ENCODE measurements at places on chromosomes 16 and 17. TPM values are rescaled to one million over a fixed set of nuclear protein-coding genes. Genes with fewer than 3 reads are reported as not detected.

Gene MYL4
- total RNA-seq: not detected

Gene ANKRD40CL
- not detected for total RNA-seq

Gene ADAM11
- 2.0 TPM for total RNA-seq

Gene IRF8
- total RNA-seq: 0.19 TPM

Gene OR1D2
- total RNA-seq: not detected

Gene SYT17
- 9.7 TPM for total RNA-seq

Gene CDH8
- 0.63 TPM for total RNA-seq

Gene NPIPA3
- 1.1 TPM for total RNA-seq

Gene SPDYE4
- total RNA-seq: not detected

Gene DHRS13
- 5.3 TPM for total RNA-seq

Gene CES3
- 3.6 TPM for total RNA-seq

Gene CTCF
- total RNA-seq: 33.5 TPM

Gene G6PC1
- total RNA-seq: not detected

Gene ATP6V0C
- total RNA-seq: 231 TPM

Gene CHST5
- total RNA-seq: 0.06 TPM

Gene STX4
- 67.0 TPM for total RNA-seq

Gene SEPTIN12
- total RNA-seq: not detected

Gene PRSS22
- 1.5 TPM for total RNA-seq

Gene TP53TG3D
- total RNA-seq: 1.3 TPM

Gene PARD6A
- total RNA-seq: 1.3 TPM

Gene MYH11
- total RNA-seq: 0.12 TPM

Gene ACSM3
- 4.3 TPM for total RNA-seq

Gene CEMP1
- total RNA-seq: not detected

Gene EPN3
- total RNA-seq: 0.19 TPM

Gene TRIM37
- 18.0 TPM for total RNA-seq

Gene CCL7
- not detected for total RNA-seq

Gene CDRT15
- total RNA-seq: not detected

Gene CMTM3
- total RNA-seq: 85.6 TPM

Gene ASPHD1
- total RNA-seq: 26.3 TPM

Gene TPSD1
- total RNA-seq: not detected

Gene PRKCB
- total RNA-seq: 0.18 TPM

Gene HBQ1
- 8.2 TPM for total RNA-seq

Gene DCAF7
- total RNA-seq: 67.2 TPM

Gene MFAP4
- total RNA-seq: 0.13 TPM

Gene ACSM2B
- not detected for total RNA-seq

Gene PRDM7
- total RNA-seq: not detected
